ENCODE measurements at places on chromosomes 2 and 18.

- DNase-seq = no peak
Observed at GRCh38 chr2:119550856-119551255, 6.6 kb downstream of the CFAP221 start.

DNA sequence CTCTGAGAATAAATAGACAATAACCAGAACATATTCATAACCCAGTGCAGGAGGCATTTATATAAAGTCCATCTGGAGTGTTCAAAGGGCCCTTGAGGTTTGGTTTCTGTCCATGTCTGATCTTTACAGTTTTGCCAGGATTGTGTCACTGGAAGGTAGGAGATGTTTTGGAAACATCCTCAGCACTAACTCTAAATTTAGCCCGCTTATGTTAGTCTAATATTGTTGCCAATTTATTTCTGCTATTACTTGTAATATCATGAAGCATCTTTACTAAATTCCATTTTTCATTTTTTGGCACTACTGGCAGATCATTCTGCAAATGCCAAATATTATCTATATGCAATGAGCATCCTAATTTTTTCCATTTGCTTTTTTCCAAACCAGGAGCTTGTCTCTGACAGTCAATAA is 22.4 kb upstream of the REV1 start:
- DNase-seq = no peak

DNA sequence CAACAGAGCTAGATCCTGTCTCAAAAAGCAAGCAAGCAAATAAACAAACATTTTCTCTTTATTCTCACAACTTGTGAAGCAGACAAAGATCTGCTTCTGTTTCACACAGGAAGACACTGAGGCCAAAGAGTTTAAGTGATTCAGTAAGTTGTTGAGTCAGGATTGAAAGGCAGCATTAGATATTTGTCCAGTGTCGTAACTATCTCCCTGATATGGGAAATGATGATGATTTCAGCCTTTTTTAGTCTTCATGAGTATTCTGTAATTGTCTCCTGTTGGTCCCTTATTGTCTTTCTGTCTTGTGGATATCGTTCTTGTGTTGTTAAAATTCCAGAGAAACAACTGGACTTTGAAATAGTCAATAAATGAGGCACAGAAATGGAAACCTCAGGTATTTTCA is 59.6 kb downstream of the GATA6 start:
- no peak for DNase-seq

GRCh38 chr2:190626641-190627210 is 22.2 kb upstream of the NAB1 start:
- DNase-seq = no peak

DNA sequence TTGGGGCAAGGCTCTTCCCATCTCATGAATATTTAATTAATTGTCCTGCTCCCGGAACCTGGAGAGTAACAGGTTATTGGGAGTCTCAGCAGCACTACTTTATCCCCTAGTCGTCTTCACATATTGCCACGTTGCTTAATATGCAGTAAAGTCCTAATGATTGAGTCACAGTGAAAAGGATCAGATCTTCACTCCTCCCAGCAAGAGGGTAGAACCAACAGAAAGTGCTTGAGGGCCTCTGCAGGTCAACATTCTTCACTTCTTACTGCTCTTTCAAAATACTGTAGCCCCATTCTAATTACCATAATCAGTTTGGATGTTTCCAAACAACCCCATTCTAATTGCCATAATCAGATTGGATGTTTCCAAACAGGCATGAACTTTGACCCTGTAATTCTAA is 801.0 kb downstream of the LRRTM4 start:
- no peak for DNase-seq

GRCh38 chr2:96804986-96805385 is 11.1 kb upstream of the CNNM3 start:
- DNase-seq = no peak

GRCh38 chr2:30441023-30441422 is 6.0 kb upstream of the LCLAT1 start:
- DNase-seq = no peak

DNA sequence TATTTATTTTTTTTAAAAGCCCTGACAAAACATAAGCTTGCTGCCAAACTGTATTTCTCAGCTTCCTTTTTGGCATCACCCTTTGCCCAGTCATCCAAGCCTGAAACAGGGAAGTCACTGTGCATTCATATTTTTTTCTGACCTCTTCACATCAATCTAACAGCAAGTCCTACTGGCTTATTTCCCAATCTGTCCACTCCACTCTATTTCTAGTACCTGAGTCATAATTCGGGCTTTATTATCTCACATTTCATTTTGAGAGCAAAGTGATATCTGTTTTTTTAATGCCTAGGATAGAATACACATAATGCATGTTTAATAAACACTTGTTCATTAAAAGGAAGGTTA is 5.1 kb downstream of the HNMT start:
- no peak for DNase-seq

GRCh38 chr18:77062518-77063003 is 70.0 kb downstream of the MBP start:
- no peak for DNase-seq

DNA sequence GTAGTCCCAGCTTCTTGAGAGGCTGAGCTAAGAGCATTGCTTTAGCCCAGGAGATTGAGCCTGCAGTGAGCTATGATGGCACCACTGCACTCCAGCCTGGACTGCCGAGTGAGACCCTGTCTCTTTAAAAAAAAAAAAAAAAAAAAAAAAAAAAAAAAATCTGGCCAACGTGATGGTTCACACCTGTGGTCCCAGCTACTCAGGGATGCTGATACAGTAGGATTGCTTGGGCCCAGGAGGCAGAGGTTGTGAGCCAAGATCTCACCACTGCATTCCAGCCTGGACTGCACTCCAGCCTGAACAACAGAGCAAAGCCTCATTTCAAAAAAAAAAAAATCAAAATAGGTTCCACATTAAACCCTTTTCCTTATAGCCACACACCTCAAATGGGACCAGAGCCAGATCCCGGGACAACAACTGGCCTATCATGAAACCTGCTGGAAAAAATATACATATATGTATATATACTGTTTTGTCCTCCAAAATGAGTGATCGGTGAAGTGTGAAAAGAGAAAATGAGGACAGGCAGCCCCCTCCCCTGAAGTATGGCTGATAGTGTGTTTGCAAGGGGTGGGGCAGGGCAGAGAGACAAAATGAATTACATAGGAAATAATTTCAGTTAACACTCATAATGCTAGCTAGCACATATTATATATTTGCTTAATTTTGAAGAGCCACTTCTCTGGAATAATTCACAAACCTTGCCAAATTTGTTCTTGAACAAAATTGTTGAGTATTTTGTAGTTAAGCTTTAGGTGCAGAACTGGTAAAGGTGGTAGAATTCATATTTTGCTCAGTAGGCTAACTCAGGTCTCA is 22.9 kb downstream of the MAPRE2 start:
- no peak for DNase-seq

DNA sequence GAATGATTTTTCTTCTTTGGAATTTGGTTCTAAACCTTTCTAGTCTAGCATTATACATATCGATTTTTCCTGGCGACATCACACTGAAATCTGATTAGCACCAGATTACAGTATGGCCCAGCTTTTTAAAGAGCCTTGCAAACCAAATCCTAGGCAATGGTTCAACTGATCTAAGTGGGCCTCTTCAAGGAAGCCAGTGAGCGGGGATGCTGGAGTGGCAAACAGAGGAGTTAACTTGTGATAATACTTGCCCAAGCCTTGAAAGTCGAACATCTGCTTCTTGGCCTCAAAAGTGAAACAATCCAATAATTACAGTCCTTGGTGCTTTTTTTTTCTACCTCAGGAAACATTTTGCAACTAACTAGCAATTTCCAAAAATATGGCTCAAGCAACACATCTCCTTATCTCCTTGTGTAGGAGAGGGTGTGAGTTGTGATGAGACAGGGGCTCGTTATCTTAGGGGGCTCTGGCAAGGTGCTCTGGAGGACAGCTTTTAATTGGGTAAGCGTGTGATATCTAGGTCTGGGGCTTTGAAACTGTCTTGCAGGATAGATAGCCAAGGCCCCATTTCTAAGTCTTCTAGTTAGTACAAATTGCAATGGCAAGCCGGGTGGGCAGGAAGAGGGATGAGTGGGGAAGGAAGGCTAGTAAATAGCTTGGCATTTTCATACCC is 240.2 kb upstream of the CCDC68 start:
- DNase-seq = no peak

GRCh38 chr2:102983786-102984185 is 222.0 kb downstream of the TMEM182 start:
- no peak for DNase-seq

DNA sequence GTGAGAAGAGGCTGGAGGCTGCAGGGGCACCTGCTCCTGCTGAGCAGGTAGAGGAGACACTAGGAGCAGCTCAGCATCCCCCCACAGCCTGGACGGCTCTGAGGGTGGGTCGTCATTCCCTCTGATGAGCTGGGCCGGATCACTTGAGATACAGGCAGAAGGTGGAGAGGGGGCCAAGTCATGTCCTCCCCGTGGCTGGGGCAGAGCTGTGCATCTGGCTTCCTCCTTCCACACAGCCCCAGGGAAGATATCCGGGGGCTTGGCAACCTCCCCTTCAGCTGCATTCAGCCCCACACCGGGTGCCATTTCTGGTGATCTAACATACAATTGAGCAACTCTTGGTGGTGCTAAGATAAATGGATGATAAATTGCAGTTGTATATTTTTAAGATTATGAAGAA is 236.9 kb downstream of the LDLRAD4 start:
- DNase-seq = no peak

- DNase-seq = no peak
Observed at GRCh38 chr2:177692783-177693269, 300.3 kb downstream of the AGPS start.

DNA sequence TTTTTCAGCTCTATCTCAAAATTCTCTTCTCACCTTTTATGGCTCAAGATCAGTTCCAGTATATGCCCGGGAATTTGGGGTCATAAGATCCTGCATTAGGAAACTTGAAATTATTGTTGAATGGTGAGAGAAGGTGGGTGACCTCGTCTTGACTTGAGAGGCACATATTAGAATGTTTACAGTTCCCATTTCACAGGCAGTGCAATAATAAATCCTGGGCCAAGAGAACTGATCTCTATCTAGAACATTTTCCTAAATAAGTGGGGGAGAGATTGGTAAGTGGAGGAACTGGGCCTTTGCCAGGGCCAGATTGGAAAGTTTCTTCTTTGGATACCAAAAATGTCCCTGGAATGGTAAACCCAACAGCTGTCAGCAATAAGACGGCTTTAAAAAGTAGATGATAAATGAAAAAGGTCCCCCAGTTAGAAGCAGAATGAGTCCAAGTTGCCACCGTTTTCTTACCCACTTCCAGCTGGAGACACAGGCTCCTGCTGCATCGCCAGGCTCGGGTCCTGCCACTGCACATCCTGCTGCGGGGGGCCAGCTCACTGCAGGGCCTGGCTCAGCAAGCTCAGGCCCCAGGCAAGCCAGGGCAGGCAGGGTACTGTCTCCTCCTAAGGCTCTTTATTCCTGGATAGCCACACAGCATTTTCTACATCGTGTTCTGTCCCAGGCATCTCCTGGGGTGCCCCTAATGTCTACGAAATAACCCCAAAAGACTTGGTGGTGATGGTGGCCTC is 126.4 kb upstream of the EPAS1 start:
- DNase-seq = no peak

GRCh38 chr2:5387406-5387805 is 304.8 kb upstream of the SOX11 start:
- no peak for DNase-seq

DNA sequence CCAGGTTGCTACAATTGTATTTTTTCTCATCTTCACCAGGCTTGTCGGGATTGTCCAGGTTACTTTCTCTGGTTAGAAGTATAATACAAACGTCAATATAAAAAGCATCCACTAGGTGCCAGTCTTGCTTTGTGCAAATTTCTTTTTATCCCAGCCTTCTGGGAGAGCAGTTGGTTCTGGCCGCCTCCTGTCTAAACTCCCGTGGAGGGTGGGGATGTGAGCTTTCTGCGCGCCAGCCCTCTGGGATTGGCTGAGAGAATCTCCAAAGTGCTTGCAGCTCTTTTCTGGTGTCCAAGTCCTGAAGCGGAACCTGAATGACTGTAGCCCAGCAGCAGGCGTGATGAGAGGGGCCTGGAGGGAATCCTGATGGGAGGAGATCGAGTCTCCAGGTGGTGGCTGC is 22.4 kb upstream of the TOGARAM2 start:
- DNase-seq = no peak

DNA sequence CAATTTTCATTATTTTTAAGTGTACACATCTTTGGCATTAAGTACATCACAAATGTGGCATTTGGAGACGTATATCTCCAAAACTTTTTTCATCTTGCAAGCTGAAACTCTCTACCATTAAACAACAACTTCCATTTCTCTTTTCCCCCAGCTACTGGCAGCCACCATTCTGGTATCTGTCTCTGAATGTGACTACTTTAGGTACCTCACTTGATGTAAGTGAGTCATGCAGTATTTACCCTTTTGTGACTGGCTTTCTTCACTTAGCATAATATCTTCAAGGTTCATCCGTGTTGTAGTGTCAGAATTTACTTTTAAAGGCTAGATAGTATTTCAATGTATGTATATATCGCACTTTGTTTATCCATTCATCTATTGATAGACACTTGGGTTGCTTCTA is 17.0 kb downstream of the BABAM2 start:
- DNase-seq = no peak

DNA sequence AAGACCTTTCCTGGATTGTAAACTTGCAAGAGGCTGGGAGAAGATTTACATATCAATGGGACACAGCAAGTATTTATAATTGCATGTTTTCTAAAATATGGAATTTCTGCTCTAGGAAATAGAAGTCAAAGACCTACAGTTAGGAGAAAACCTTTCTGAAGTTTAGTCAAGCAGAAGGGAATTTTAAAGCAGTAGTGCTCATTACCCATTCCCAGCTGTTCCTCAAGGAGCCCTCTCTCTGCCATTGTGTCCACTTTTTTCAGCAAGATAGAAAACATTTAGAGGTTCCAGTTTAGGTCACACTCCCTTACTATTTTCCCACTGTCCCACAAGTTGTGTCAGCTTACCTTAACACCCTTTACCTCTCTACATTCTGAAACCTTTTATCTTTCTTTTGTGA is 584.0 kb upstream of the CHAC2 start:
- no peak for DNase-seq

DNA sequence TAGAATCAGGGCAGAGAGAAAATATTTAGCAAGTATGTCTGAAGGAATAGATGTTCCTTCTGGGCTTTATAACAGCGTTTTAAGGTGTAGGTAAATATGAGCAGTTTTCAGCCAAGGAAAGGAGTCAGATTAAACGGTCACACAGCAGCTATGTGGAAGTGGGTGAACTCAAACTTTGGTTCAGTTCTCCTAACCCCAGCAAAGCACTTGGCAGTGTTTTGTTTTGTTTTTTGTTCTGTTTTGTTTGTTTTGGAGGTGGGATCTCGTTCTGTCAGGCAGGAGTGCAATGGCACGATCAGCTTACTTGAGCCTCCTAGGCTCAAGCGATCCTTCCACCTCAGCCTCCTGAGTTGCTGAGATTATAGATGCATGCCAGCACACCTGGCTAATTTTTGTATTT is 24.6 kb downstream of the TANC1 start:
- no peak for DNase-seq

DNA sequence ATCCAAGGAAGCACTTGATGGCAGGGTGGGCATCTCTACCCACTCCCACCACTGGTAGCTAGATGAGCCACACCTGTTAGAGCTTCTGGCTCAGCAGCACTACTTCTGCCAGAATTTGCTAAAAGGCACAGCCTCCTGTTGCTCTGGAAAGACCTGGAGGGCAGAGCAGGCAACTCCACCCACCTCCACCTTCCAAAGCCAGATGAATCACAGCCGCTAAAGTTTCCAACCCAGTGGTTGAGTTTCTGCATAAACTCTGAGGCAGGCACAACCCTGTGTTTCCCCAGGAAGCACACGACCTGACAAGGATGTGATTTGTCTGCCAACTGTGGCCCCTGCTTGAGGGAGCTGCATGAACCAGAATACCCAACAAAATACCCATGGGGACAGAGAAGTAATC is 111.6 kb upstream of the GCFC2 start:
- DNase-seq = no peak

Data from SW 1271 (cell line).